HFF-Myc (cell line): ENCODE measurements at places on chromosomes 1 and 21.

- DNase-seq, result no peak
Observed at GRCh38 chr1:192766009-192766625, 42.7 kb upstream of the RGS2 start.

DNA sequence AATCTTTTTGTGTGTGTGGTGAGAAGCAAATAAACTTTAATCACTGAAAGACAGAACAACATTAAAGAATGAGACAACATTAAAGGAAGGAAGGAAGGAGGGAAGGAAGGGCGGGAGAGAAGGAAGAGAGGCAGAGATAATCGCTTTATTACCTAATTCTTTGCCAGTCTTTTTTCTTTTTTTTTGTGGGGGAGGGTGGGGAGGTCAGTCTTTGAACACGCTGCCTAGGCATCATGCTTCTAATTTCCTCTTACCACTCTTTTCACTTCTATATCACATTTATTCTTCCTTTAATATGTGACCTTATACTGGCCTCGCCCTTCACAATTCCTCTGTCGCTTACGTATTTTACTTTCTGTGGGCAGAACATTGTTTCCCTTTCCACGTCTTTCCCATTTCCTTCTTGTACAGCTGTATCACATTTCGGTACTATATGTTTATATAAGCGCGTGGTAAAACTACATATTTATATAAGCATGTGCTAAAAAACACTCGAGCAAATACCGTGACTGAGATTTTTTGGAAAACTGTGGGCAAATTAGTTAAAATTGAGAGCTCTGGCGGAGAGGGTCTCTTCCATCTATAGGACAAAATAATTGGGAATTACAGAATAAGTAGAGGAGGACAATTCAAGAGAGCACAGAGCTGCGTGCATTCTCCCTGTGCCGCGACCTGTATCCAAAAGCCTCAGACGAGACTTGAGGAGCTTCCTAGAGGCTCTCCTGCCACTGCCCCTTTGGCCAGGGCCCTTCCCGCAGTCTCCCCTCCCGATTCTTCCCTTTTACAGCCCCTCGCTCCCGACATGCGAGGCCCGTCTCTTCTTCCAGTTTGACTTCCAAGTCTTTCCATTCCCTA lies 823 bp upstream of the PRKAA2 start:
- no peak for DNase-seq

DNA sequence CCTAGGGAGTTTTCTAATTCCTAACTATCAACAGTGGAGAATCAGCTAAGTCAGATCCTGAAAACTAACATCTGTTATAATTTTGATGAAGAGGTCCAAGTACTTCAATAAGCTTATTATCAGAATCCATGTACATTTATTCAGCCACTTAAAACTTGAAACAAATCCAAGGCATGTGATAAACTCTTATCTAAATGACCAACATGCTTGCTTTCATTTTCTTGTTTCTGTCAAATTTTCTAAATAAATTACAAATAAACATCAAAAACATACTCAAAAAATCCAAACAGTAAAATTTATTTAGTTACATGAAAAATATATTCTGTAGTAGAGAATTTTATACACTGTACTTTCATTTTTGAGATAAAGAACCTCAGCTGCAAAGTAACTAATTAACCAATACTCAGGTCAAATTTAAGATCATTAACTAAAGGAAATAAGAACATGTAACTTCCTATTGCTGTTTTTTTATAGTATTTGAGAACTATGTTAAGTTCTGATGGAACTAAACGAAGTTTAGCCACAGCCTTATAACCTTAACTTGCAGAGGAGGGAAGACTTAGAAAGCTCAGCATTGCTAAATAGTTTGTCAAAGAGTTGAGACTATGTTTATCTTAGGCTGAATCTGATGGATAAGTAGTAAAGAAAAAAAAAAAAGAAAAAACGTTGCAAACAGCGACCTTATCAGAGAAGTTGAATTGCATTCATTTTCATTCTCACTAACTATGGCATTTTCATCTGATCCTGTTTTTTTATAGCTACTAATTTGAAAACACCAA lies 44.9 kb downstream of the SYNJ1 start:
- DNase-seq, result no peak

DNA sequence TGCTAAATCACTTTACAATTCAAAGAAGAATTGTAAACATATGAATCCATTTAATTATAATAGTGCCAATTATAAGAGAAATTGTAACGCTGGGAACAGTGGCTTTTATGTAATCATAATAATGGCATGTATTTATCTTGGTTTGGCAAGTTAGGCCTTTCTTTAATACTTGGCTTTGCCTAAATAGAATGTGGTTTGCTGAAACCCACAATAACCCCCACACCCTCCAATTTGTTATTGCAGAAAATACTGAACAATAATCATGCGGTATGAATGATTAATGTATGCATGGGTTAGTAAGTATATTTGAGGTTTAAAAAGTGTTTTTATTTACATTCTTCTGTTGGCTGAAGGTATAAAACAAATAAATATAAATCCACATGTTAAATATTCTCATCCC lies 138.2 kb downstream of the NFIA start:
- DNase-seq, result no peak

GRCh38 chr1:156399355-156400125 lies 30.5 kb downstream of the RHBG start:
- no peak for DNase-seq

GRCh38 chr1:201404722-201405483 lies 5.8 kb upstream of the LAD1 start:
- no peak for DNase-seq

GRCh38 chr1:72567521-72567920 lies 285.2 kb upstream of the NEGR1 start:
- peak; percentile 2 for DNase-seq

DNA sequence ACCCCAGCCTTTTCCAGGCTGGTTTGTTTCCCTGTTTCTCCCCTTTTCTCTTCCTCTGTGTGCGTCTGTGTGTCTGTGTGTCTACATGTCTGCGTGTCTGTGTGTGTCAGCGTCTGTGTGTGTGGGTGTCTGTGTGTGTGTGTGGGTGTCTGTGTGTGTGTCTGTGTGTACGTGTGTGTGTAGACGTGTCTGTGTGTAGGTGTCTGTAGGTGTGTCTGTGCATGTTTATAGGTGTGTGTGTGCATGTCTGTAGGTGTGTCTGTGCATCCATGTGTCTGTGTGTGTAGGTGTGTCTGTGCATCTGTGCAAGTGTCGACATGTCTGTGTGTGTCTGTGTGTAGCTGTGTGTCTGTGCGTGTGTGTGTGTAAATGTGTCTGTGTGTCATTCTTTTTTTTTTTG lies 3.3 kb downstream of the TTLL10 start:
- DNase-seq, result no peak

DNA sequence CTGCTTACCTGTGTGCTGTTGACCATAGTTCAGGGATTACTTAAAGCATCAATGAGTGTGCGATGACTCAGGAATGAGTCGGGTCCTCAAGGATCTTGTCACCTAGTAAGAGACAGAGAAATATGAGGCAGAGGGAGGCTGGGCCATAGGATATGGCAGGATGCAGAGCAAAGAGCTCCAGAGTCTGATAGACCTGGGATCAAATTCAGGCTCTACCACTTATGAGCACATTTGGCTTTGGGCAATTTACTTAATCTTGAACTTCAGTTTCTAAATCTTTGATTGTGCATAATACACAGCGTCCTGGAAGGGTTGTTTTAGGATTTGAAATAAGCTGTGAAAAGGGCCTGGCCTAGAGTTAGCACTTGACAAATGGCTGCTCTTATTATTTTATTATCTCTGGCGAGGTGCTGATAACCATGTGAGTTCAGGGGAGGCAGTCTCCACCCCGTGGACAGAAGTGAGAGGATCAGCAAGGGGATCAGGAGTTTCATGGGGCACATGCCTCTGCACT lies 94.5 kb downstream of the ROR1 start:
- DNase-seq, result no peak

DNA sequence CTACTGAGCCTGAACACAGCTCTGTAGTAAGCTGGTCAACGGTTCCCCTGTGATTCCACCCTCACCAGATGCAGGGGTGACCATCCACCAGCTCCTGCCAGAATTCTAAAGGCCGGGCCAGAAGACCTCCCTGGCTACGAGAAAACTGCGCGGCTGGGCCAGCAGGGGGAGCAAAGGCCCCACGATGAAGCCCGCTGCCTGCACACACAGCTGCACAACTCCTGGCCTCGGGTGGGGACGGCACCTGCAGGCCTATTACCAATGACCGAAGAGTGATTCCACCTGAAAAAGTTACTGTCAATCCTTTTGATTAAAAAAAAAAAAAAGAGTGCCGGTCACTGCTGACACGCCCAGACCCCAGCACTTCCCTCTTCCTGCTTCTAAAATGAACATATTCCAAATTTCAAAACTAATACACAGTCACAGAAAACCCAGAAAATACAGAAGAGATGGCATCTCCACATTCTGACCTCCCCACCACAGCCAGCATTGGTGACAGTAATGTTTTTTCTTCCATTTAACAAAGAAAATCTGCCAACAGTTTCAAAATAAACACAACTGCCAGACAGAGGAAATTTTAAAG lies 49.8 kb upstream of the RIPK4 start:
- peak; percentile 7 for DNase-seq

GRCh38 chr21:36188081-36188681 lies 31.6 kb downstream of the DOP1B start:
- DNase-seq, result no peak
